ENCODE measurements at places on chromosomes 12 and 14.

GRCh38 chr12:127690161-127690560 lies 576.8 kb upstream of the TMEM132C start:
- DNase-seq: no peak

GRCh38 chr12:93302331-93303229 lies 75.1 kb upstream of the NUDT4 start:
- DNase-seq: no peak

DNA sequence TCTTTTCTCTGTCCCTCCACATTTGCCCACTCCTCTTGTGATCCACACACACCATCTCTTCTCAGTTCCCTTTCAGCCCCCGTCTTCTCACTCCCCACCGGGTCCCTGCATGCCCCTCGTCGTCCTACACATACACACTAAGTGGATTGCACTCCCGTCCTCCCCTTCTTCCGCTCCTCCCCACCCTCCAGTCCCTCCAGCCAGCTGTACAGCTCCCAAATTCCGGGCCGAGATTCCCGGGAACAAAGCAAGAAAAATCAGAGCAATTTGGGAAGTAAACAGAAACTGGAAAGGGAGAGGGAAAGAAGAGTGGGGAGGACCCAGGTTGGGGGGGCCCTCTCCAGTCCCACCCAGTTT lies 282 bp upstream of the IGFBP6 start:
- no peak for DNase-seq

DNA sequence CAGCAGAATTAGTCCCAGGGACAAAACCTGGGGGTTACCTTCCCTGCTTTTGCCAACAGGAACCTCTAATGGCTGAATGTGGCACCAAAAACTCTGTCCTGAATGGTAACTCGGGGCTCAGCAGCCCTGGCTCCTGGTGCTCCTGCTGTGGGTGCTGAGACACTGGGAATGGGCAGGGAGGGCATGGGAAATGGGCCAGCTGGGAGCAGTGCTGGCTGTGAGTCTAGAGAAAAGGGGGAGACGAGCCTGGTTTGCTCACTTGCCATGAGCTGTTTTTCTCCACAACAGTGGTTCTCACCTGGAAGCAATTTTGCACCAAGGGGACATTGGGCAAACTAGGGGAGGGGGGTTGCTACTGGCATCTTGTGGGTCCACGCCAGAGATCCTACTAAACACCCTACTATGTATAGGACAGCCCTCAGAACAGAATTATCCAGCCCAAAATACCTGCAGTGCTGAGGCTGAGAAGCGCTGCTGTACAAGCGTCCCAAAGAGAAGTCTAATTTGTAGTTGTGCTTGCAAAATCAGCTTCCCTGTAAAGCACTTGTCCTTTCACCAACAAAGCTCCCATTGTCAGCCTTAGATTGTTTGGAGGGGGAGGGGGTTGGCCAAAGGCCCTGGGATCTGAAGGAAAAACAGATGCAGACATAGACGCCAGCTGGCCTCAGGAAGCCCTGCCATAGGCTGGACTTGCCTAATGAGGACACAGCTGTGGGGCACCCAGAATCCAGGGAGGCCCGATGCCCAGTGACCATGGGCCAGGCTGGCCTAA lies 3.6 kb downstream of the LRRC74A start:
- no peak for DNase-seq

- DNase-seq: no peak
These were observed 99.8 kb downstream of the BORCS5 start for GRCh38 chr12:12456637-12457036.

- DNase-seq: no peak
These were observed 33.1 kb downstream of the CD9 start for GRCh38 chr12:6233121-6233971.

- DNase-seq: no peak
These were observed 62.4 kb downstream of the GSC start for GRCh38 chr14:94707494-94707893.

- DNase-seq: peak; percentile 52
These were observed 536.3 kb upstream of the CCDC196 start for GRCh38 chr14:65949711-65950516.

DNA sequence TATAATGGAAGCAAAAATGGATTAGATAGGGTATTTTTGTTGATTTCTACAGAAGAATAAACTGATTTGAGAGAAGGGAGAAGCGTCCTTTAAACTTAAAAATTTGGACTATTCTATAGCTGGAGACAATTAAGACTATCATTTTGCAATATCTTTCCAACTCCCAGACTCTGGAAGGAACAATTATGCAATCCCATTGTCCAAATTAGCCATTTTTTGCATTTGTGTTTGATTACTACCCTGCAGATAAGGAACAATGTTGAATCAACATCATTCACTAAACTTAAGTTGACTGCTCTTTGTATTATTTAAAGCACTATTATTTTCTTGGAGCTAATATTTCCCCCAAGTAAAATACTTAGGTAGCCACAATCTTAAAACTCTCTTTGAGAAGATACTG lies 34.8 kb upstream of the SELPLG start:
- DNase-seq: no peak

DNA sequence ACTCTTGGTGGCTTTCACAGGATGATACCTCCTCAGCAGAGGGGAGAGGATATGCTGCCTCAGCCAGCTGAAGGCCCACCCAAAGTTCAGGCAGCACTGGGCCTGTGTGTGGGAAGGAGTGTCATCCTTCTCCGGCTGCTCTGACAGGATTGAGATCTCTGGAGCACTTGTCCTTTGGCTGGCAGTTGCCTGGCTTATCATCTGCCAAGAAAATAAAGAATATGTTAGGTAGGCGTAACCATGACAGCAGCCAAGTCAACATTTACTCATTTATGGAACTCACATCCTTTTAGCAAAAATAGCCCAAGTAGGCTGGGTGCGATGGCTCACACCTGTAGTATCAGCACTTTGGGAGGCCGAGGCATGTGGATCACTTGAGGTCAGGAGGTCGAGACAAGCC lies 68.5 kb downstream of the PPFIBP1 start:
- DNase-seq: no peak

GRCh38 chr14:44803239-44803905 lies 158.4 kb downstream of the KLHL28 start:
- DNase-seq: no peak
